ENCODE measurements at places on chromosomes 2 and 18.

DNA sequence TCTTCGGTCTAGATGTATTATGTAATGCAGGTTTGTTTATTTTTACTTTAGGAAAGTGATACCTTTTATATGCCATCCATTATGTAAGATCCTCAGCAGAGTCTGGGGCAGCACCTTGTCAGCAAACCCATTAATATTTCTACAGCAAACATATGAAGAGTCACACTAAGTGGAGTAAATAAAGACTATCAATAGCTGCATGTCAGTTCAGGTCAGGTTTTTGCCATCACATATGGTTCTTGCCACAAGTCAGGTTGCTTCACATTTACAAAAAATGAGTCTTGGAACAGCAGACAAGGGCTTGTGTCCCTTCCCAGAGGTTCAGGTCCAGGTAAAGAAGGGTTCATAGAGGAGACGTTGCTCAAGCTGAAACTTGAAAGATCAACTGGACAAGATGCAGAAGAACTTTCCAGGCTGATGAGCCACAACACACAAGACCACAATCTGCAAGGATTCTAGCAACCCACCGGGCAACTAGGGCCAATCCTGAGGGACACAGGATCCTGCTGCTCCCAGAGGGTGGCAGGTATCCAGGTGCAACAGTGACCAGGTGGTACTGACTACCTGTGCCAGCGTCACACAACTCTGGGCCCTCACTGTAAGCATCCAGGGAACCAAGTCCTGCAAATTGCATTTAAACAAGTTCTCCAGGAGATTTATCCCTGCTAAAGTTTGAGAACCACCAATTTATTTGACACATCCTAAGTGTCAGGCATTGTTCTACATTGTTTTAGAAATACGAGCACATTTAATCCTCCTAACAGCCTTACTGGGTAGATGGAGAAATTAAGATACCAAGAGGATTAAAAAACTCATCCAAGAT lies 215.8 kb downstream of the ALPK2 start:
- DNase-seq = no peak

DNA sequence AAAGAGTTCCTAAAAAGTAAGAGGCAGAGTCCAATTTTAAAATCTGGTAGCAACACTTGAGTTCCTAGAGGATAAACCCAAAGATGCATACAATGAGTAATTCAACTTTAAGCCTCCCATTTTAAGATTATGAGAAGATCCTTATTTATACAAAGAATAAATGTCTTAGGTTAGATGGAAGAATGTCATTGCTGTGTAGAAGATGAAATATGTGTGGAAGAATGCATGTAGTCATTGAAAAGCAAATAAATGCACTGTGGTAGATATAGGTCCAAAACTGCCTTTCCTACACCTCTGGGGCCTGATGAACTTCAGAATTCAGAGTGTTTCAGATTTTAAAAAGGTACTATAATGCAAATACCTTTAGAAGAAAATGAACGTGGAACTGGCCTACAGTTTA lies 58.7 kb upstream of the LRP1B start:
- no peak for DNase-seq

DNA sequence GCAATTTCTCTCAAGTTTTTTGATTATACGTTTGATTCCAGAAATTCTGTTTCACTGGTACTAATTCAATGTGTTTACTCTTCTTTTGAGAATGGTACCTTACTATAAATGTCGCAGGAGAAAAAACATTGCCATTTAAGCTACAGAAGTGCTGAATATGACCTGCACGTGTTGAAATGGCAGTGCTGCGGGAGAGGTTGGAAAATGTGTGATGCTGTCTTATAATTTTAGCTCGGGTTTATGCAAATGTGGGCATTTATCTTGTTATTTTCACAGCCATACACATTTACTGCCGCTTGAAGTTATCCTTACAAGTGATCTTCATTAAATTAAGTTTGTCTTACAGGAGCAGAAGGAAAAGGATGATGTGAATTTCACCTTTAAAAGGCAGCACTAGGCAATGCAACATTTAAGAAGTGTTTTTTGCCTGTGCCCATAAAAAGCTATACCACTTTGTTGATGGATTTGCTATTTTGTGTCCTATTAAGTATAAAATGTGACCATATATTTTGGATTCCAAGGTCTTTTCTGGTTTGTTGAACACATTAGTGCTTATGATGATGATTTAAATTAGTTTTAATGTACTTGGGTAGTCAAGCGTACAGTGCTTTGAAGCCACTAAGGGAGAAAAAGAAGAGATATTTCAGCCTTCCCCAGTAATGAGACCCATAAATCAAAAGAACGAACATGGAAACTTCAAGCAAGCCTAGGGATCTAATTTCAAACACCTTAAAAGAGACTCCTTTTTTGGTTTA lies 112.1 kb downstream of the LTBP1 start:
- no peak for DNase-seq

GRCh38 chr2:241199897-241200821 lies 11.7 kb downstream of the ANO7 start:
- DNase-seq = no peak

- DNase-seq = no peak
Observed at GRCh38 chr2:169978402-169979017, 151.3 kb downstream of the UBR3 start.

DNA sequence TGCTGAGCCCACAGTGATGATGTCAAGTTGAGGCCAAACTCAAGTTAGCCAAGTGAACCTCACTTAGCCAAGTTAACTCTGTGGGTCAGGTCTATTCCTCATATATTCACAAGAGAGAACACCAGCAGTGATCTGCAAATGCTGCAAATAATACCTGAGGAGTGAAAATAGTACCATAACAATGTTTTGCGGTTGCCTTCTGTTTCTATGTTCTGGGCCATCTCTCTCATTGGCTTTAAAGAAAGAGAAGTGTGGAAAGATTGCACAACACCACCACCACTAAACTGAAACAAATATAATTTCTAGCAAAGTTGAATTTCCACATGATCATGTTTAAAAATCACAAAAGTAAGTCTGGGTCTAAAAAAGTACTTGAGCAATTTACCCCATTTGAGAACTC lies 211.1 kb upstream of the GALNT5 start:
- no peak for DNase-seq

DNA sequence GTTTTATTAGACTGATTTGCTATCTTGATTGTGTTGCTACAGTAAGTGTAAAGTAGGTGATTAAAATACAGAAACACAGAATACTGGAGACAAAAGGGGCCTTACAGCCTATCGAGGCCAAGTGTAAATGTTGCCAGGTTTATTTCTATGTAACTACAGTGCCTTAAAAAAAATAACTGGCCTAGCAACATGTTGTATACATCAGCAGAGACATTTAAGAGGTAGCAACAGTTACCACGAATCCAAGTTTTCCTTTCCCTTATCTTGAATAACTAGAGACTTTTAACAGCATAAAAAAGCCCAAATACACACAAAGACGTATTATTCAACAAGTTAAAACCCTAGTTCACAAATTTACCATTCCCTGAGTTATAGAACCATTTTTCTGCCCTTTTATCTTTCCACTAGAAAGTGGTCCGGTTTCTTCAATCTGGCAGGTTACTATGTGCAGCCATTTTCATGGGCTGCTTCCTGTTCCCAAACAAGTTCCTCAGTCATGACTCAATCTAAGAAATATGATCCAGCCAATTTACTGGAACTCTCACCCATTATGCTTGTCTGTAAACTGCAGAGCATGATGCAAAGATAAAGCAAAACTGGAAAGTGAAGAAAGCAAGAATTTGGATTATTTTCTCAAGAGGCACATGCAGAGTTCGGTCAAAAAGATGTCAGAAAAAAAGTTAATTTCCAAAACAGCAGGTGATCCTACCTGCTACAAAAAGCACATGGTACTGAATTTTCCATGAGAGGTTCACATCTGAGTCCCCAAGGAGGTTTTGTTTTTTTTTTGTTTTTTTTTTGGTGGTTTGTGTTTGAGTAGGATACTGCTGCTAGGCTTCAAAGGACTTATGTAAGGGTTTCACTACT lies 22.2 kb downstream of the NFE2L2 start:
- DNase-seq = no peak

- peak; percentile 59 for DNase-seq
Observed at GRCh38 chr2:62814123-62814522, 108.6 kb downstream of the EHBP1 start.

DNA sequence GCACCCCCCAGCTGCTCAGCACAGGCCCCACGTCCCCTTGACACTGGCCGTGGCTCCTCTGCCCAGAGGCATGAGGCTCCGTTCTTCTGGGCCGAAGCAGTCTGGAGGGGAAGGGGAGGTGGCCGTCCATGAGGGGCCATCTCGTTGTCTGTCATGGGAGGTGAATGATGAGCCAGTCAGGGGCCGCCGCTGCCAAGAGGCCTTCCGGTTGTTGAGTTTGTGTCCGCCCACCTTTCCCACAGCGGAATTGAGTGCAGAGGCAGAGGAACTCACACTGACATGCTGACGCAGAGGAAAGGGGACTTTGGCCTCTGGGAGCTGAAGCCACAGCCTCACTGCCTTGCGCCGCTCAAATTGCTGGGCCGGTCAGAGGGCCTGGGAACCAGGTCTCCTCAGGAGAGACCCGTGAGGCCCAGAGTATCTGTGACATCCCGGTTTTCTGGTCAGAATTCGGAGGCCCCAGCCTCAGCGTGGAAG lies 268.4 kb downstream of the ATAD2B start:
- no peak for DNase-seq

DNA sequence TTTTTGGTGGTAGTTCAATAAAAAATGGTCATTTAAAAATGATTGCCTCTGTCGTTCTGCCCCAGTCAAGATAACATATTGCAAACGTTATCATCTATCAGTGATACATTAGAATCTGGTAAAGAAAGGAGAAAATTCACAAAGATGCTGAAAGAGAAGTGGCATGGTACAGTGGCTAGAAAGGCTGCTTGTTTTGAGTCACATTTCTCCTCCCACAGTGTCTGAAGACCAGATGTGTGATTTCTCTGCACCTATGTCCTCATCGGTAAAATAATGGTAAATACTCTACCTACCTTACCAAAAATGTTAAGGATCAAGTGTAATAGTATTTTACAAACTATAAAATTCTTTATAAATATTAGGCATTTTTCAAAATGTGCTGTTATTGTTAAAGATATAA lies 76.1 kb upstream of the NOSTRIN start:
- no peak for DNase-seq

DNA sequence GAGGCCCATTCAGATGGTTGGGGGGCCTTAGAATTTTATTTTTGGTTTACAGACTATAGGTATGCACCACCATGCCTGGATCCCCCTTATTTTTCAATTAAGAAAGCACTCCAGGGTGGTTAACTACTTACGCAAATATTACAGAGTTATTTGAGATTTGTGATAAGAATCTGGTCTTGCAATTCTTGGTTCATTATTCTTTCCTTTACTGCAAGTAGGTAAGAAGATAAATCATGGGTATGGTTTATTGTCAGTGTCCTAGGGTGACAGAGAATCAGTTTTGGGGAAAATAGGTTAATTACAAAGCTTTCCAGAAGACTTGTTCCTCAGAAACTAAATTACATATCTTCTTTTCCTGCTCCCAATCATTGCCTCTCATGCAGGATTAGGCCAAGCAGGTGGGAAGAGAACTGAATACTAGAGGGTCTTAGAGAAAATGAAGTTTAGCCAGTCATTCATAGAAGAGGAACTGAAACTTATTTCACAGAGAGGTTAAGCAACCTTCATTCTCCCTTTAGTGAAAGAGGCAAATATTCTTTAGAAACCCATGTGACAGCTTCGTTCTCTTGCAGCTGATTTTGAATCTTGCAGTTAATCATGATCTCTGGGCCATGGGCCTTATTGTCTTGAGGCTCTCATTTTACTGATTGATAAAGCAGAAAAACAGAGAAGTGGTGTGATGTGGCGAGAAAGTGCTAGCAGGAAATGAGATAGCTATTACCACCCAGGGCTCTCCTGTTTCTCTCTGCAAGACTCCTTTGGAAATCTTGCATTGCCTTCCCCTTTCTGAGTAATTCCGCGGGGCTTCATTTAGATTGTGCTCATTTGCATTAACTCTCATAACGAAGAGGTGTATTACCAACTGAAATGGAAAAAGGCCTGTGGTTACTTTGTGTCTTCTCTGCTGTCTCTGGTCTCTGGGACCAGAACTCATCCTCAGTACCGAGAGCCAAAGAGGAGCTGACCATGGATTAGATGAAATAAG lies 44.8 kb upstream of the ARHGAP25 start:
- DNase-seq = peak; percentile 99

DNA sequence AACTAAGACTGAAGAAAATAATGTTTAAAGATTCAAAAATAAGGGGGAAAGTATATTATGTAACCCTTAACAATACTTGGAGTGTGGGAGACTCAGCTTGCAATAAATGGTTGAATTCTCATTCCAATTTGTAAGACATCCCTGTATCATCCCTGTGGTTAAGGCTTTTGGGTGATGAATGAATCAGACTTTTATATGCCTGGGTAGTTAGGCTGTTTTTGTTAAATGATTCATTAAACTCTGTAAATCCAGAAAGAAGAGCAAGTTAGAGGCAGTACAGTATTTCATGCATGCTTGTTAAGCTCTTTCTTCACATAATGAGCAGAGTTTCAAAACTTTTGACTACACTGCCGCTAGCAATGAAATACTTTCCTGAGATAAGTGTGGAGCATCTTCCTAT lies 948.8 kb downstream of the SOCS6 start:
- DNase-seq = no peak

DNA sequence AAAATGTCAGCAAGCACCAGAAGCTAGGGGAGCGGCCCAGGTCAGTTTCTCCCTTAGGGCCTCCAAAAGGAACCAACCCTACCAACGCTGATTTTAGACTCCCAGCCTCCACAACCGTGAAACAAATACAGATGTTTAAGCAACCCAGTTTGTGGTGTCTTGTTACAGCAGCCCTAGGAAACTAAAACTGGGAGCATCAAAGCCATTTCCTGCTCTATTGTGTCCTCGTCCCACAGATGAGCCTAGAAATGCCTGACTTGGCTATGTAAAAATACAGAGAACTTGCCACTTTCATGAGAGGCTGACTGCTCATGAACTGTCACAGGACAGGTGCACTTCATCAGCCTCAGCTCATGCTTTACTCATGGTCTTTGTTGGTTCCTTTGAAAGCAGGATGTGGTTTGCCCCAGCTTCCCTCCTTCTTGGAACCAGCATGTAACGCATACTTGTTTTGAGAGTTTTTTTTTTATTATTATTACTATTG lies 97.6 kb upstream of the SLC39A10 start:
- DNase-seq = peak; percentile 92

Measured in Karpas-422 (cell line).